ENCODE measurements at places on chromosomes 16 and 17.

DNA sequence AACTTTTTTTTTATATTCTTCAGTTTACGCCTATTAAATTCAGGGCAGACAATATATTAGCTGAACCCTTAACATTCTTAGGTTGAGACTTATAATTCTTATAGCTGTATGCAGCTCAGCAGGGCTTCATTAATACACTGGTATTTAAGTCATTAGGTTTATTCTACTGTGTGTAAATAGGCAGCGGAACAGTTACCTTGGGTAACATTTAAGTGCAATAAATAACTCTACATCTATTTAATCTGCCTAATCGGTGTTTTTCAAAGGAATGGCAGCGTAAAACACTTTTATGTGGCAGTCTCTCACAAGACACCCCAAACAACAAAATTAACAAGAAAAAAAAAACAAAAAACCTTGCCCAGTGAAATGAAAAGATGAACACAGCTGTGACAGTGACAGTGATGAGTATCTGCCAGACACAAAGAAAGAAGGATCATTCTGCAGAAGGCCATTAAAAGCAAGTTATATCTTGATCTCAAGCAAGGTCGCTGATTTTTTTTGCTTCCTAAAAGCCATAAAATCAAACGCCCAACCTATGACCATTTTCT lies 32.6 kb downstream of the KCNJ2 start:
- no peak for DNase-seq

- DNase-seq = no peak
Observed at GRCh38 chr17:640436-640835, 74.2 kb downstream of the VPS53 start.

- DNase-seq = no peak
Observed at GRCh38 chr17:47862621-47863440, 11.9 kb upstream of the SP6 start.

DNA sequence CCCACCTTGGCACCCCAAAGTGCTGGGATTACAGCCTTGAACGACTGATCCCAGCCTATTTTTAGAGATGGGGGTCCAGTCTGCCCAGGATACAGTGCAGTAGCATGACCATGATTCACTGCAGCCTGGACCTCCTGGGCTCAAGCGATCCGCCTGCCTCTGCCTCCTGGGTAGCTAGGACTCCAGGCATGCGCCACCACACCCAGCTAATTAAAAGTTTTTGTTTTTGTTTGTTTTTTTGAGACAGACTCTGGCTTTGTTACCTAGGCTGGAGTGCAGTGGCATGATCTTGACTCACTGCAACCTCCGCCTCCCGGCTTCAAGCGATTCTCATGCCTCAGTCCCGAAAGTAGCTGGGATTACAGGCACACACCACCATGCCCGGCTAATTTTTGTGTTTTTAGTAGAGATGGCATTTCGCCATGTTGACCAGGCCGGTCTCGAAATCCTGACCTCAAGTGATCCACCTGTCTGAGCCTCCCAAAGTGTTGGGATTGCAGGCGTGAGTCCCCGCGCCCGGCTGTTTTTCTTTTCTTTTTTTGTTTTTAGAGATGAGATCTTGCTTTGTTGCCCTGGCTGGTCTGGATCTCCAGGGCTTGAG lies 2.3 kb upstream of the PAFAH1B1 start:
- DNase-seq = no peak

- DNase-seq = no peak
Observed at GRCh38 chr16:3570420-3571062, 6.7 kb downstream of the NLRC3 start.

DNA sequence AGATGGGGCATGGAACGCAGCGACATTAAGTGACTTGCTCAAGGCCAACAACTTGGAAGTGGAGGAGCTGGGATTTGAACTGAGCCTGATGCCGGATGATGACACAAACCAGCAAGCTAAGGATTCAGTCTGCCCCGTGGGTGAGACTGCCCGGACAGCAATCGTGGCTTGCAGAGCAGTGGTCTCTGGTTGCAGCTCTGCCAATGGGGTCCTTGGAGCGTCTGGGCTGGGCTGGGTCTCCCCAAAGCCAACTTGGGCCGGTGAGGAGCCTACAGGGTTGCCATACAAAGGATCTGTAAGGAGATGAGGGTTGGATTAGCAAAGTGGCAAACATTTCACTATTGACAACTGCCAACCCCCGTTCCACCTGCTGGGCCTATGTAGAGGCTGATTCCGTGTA lies 2.6 kb upstream of the CRISPLD2 start:
- no peak for DNase-seq

GRCh38 chr17:77887464-77888241 lies 70.8 kb upstream of the TNRC6C start:
- peak; percentile 45 for DNase-seq

- DNase-seq = no peak
Observed at GRCh38 chr16:4327386-4328045, 11.6 kb downstream of the GLIS2 start.

DNA sequence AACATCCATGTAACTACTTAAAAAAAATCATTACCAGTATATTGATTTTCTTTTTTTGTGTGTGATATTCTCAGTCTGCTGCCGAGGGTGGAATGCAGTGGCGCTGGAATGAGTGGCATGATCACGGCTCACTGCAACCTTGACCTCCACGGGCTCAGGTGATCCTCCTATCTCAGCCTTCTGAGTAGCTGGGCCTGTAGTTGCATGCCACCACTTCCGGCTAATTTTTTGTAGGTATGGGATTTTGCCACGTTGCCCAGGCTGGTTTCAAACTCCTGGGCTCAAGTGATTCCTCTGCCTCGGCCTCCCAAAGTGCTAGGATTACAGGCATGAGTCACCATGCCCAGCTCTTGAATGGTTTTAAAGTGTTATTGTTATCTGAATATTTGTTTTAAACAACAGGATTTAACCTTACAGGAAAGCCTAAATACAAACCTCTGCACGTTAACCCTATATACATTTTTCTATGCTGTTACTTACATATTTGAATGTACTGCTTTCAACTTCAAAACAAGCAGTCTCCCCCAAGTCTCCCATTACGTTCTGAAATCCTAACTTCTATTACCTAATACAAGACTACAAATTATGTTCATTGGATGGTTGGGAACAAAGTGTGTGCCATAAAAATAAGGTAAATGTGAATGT lies 61.7 kb downstream of the KPNA2 start:
- DNase-seq = no peak

DNA sequence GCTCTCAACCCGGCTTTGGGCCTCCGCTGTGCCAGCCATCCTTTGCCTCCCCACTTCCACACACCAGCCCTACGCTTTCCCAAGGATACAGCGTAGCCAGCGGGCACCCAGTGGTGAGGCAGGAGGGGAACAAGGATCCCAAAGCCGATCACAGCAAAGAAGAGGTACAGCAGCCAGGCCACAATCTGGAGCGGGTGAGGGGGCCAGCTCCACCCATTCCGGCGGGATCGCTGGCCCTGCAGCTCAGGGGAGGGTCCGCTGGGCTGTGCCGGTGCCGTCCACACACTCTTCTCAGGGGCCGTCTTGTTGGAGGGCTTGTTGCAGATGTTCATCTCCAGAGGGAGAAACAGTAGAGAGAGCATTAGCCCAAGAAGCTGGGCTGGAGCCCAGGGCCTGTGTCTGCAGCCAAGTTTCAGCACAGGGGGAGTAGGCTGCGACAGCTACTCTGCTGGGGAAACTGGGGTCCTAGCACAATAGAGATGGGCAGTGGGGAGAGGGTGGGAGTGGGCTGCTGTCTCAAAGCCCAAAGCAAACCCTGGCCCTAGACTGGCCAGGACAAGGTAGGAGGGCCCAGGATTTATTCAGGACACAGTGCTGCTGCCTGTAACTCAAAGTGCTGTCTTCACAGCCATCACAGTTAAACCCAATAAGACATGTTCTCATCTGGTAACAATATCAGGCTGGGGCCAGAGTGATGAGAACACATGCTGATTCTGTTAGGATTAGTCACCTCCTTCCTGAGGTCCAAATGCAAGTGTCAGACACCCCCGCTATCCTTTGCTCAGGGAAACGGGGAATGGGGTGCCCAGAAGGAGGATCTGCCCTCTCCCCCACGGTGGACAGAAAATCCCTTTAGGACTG lies 9.9 kb downstream of the ZDHHC1 start:
- DNase-seq = no peak

DNA sequence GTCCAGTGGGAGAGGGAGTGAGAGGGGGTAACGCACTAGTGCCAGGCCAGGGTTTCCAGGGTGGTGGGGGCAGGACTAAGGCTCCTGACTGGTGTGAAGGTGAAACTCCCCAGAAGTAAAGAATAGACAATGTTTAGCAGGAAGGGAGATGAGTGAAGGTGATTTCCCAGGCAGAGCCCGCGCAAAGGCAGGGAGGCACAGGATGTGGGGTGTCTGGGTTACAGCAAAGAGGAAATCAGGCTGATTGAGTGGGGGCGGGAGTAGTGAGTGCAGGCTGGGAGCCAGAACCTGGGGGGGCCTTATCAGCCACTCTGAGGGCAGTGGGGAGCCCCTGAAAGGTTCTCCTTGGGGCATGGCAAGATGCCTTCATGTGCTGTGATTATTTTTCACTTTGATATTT lies 167.5 kb downstream of the UTP18 start:
- DNase-seq = no peak

GRCh38 chr16:58318391-58318790 lies 23.6 kb upstream of the PRSS54 start:
- no peak for DNase-seq

GRCh38 chr17:731644-732066 lies 741 bp upstream of the TLCD3A start:
- no peak for DNase-seq

- no peak for DNase-seq
Observed at GRCh38 chr17:5282642-5283217, 646 bp downstream of the RABEP1 start.

GRCh38 chr16:85652431-85653221 lies 36.1 kb downstream of the GINS2 start:
- peak; percentile 76 for DNase-seq
